ENCODE measurements at places on chromosomes 5 and 9. TPM values are rescaled to one million over a fixed set of nuclear protein-coding genes. Genes with fewer than 3 reads are reported as not detected.
A peak's percentile ranks its signal among the peaks of the same experiment; 100 is the strongest.

DNA sequence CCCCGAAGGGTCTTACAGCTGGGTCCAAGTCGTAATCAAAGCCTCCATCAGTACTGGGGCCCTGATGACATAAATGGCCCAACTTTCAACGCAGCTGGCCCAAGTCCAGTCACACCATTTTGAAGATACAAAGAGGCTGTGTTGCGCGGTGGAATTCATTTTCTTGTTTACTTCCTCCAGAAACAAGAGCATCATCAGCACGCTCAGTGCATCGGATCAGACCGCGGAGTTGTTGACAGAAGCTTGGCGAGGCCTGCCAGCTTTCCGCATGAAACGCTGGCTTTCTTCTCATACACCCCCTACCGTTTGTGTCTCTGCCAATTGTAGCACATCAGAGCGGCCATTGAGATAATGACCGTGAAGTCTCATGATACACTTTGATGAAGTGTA, 101.7 kb upstream of the SPATA31D4 start:
- no peak for DNase-seq

GRCh38 chr5:167105941-167106340, 1185.5 kb upstream of the WWC1 start:
- DNase-seq, result no peak

DNA sequence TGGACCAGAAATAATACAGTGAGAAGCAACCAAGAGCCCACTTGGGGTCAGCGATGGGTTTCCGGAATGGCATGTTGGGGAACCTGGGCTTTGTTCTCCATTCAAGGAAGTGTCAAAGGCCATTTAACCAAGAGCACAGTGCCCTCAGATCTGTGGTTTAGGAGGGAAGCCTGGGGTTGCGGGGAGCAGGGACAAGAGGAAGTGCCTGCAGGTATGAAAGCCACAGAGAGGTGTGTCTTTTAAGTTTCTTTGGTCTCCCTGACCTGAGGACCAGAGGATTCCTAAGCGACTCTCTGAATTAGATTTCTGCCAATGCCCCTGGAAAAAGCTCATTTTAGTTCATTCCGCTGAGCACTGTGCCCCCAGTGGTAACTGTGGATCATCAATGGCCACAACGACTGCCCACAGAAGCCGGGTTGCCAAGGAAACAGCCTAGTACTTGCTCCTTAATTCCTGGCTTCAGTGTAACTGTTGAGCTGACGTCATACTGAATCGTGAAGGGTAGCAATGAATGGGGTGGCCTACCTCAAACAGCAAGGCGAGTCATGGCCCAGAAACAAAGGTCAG, 107.3 kb upstream of the SPIN1 start:
- no peak for DNase-seq

GRCh38 chr9:68844631-68845612, 139.9 kb downstream of the PIP5K1B start:
- peak; percentile 35 for DNase-seq

- no peak for DNase-seq
These were observed 66.1 kb upstream of the ADRA1B start for GRCh38 chr5:159850160-159850559.

Gene DDX4
- total RNA-seq, result not detected

GRCh38 chr9:130296783-130297055, 31.2 kb downstream of the HMCN2 start:
- no peak for DNase-seq

Gene NKD2
- 1.4 TPM for total RNA-seq

DNA sequence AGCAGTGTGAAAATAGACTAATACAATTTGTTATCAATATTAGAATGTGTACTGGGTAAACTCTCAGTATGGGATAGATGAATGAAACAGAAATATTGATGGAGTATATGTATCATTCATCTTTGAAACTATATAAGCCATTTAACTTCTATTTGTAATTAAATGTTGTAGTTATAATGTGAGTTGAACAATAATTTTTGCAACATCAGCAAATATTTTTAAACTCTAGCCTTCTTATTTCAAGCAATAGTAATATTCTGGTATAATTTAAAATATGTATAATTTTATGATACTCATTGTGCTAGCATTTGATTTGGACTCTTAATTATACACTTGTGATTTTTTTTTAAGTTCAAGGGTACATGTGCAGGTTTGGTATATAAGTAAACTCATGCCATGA, 59.6 kb upstream of the RGMB start:
- no peak for DNase-seq

Gene MAST4
- 28.8 TPM for total RNA-seq

DNA sequence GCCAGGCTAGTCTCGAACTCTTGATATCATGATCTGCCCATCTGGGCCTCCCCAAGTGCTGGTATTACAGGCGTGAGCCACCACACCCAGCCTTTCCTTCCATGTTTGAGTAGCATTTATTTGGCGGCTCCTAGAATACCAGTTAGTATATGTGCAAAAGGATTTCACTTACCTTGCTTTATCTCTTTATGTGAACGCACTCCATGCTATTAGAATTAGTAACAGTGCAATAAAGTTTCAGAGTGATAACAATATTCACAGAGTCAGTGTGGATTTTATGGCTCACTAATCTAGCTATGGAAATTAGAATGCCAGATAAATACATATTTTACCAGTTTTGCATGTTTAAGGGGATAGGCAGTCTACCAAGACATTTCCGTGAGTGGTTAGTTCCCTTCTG, 74.4 kb upstream of the NIPBL start:
- DNase-seq, result no peak

DNA sequence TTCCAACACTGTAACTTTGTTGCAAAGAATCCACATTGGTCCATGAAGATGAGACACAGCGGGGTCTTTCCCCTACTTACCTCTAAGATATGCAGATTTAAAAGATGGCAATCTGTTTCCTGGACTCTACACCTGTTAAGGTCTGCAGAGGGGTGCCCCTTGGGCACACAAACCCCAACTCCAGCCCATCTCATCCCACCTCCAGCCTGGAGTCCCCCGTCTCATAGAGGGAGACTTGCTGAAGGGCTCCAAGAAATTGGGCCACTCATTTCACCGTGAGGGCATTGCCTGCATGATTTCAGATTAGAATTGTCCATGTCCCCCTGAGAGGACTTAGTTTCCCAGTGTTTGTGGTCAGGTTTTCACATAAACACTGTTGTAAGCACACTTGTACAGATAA, 365.7 kb downstream of the IRX2 start:
- no peak for DNase-seq

GRCh38 chr9:131815970-131816873, 76.3 kb upstream of the RAPGEF1 start:
- DNase-seq, result no peak
